ENCODE measurements at places on chromosomes 3 and 15. TPM values are rescaled to one million over a fixed set of nuclear protein-coding genes. Genes with fewer than 3 reads are reported as not detected.

GRCh38 chr3:53845103-53845880, 927 bp downstream of the CHDH start:
- no peak for DNase-seq

DNA sequence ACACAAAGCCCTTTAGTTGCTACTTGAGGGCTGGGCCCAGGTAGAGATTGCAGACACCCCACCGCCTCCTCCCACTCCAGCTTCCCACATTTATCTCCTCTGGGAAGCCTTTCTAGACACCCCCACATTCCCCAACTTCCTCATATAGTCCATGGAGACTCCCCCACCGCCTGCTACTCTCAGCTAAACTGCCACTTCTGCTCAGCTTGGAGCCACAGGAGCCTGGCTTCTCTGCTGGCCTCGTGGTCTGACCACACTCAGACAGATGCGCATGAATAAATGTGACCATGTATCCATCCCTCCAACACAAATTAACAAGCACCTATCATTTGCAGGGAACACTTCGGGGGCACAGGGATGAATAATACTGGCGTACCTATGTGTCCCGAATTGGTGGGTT, 10.5 kb upstream of the ACSBG1 start:
- no peak for DNase-seq

DNA sequence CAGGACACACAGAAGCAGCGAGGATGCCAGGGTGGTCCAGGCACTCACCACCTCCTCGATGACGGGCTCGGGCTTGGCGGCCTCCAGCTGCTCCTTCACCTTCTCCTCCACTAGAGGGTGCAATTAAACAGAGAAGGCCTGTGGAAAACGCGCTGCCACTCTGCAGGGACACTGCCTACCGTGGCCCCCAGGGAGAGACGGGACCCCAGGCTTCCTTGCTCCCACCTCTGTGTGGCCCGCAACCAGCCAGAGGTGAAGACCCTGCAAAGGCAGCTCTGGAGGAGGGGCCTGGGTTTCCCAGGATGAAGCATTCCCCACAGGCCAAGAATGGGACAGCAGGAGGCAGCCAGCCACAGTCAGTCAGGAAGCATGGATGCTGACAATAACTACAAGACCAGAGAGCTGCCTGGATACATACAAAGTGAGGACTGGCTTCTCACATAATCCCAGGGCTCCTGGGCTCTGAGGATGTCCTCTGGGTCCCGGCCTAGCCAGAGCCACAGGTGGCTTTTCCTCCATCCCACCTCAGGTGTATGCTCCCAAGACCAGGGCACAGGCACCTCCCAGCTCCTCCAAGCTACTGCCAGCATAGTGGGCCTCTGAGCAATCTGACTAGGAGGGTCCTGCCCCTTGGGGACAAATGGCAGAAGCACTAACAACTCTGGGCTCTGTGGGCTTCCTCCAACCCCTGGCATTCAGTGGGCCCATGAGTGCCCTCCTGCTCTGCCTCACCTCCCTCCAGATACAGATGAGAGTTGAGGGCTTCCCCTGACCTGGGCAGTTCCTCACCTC, 46.2 kb downstream of the PTH1R start:
- DNase-seq: no peak

- no peak for DNase-seq
Measured at GRCh38 chr3:191379446-191379845, 49.1 kb upstream of the UTS2B start.

DNA sequence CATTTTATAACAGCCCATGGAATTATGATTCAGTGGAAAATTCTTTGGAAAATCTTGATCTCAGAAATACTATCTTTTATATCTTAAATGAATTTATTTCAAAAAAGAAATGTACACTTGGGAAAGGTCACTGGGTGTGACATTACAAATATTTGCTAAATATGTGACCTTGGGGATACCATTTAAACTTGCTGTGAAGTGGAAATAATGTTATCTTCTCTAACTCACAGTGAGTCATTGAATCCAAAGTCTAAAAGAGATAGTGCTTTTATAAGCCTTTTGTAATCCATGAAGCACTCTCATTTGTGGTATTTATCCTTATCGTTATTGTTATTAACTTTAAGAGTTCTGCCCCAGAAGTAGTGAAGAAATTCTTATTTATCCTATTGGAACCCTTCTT, 289.8 kb upstream of the SEMA6D start:
- no peak for DNase-seq

DNA sequence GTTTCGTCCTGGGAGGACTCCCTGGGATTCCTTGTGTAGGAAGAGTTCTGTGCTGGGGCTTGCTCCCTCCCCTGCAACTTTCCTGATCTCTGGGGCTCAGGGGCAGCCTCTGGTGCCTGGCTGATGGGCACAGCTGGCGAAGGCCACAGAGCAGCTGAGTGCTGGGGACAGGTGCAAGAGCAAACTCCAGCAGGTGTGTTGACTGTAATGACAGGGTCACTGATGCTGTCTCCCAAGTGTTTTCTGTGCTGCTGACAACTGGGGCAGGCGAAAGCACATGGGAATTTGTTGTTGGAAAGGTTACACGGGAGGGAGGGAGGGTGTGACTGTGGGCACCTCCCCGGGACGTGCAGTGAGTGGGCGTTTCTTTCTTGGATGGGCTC, 21.6 kb downstream of the CPN2 start:
- DNase-seq: no peak

- DNase-seq: no peak
Measured at GRCh38 chr15:58058729-58059128, 6.8 kb downstream of the ALDH1A2 start.

The CCDC191 gene
- 0.43 TPM for total RNA-seq

The GPR160 gene
- total RNA-seq: 5.6 TPM

The ZNF445 gene
- total RNA-seq: 2.0 TPM

All from H4 (cell line).